ACHN (cell line): ENCODE measurements at places on chromosomes 4 and X.

GRCh38 chrX:39331082-39331704 is 529.9 kb downstream of the MID1IP1 start:
- DNase-seq, result no peak

DNA sequence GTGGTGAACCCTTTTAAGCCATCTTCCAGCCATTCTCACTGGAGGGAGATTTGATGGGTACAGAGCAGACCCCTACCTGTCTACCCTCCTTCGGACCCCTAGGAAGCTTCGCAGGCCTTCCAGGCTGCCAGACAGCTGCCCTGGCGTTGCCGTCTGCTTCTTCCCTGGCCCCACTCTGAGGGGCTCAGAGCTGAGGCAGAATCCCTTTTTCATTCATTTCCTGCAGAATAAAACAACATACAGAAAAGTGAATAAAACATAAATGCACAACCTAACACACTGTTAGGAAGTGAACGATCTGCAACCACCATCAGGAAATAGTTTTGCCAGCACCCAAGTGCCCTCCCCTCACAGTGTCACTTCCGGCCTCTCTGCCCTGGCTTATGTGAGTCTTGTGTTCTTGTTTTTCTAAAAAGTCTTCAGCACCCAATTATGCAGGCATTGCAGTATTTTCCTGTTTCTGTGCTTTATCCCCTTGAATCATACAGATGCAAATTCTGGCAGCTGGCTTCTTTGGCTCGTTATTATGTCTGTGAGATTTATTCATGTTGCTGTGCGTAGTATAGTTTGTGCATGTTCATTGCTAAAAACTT is 5.6 kb upstream of the ADD1 start:
- no peak for DNase-seq

GRCh38 chr4:112410364-112410763 is 105.6 kb downstream of the NEUROG2 start:
- no peak for DNase-seq

DNA sequence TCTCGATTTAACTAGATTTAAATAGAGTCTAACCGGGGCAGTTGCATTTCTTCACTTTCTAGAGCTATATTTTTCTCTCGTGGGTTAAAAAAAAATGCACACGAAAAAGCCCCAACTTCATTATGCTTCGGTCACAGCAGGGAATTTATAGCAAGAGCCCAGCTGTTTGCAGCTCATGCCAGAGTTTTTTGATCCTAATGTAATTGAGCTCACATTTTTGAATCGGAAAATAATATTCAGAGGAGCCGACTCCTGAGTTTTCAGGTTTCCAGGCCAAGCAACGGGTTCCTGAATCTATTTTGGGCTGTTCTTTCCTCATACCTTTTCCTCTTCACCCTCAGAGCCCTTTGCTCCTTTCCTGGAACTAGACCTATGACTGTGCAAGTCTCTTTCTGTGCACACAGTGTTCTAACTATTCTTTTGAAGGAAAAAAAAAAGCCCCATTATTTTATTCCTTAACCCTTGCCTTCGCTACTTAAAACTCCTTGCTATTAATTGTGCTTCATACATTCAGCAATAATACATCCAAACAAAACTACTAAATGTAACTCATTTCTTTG is 27.5 kb upstream of the ESX1 start:
- DNase-seq, result no peak

DNA sequence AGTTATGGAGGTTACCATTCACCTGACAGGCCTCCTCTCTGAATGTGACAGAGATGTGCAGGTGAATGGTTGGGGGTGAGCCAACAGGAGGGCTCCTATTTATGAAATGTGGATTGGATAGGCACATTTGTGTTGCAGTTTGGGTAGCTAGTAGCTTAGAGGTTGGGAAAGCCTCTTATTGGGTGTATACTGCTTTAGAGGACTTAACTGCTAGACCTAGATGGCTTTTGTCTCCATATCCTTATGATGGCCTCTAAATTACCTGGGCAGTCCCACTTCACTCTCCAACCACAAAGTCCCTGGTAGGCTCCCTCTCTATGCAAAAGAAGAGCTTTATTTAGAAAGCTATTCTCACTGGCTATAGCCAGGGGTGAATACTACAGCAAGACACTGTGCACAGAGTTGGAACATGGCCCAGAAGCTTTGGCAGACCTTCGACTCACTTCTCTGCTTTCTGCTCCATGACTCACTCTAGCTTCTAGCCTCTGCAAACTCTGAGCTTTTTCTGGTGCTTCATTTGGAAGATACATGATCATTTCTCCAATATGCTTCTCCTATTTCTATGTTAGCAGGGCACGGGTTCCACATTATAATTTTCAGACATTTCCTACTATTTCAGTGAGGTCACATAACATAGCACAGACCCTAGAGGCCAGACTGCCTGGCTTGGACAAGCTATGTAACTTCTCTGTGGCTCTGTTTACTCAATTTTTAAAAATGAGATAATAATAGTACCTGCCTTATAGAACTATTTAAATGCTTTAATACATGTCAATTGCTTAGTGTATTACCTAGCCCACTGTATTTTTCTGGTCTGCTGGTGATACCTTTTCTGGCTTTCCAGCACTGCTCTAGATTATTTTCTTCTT is 6.0 kb upstream of the VGLL1 start:
- DNase-seq, result peak; percentile 60

DNA sequence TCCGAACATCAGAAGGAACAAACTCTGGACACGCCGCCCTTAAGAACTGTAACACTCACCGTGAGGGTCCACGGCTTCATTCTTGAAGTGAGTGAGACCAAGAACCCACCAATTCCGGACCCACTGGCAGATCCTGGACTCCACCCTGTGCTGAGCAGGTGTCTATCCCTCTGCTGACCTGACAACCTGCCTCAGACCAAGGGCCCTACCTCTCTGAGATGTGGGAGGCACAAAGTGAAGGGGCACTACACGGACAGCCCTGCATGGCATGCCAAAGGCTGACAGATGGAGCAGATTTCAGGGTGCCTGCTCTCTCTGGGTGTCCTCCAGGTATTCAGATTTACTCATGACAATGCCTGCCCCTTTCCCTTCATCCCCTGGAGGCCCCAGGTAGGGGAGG is 14.0 kb upstream of the HSFX1 start:
- DNase-seq, result no peak

DNA sequence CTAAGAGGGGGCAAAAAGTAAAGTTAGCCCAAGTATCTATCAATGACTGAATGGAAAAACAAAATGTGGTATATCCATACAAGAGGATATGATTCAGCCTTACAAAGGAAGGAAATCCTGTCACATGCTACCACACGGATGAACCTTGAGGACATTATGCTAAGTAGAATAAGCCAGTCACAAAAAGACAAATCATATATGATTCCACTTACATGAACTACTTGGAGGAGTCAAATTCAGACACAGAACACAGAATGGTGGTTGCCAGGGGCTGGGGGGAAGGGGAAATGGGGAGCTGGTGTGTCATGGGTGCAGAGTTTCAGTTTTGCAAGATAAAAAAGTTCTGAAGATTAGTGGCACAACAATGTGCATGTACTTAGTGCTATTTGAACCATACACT is 101.8 kb downstream of the SH3KBP1 start:
- no peak for DNase-seq

GRCh38 chrX:22063284-22063683 is 31.2 kb downstream of the PHEX start:
- no peak for DNase-seq

DNA sequence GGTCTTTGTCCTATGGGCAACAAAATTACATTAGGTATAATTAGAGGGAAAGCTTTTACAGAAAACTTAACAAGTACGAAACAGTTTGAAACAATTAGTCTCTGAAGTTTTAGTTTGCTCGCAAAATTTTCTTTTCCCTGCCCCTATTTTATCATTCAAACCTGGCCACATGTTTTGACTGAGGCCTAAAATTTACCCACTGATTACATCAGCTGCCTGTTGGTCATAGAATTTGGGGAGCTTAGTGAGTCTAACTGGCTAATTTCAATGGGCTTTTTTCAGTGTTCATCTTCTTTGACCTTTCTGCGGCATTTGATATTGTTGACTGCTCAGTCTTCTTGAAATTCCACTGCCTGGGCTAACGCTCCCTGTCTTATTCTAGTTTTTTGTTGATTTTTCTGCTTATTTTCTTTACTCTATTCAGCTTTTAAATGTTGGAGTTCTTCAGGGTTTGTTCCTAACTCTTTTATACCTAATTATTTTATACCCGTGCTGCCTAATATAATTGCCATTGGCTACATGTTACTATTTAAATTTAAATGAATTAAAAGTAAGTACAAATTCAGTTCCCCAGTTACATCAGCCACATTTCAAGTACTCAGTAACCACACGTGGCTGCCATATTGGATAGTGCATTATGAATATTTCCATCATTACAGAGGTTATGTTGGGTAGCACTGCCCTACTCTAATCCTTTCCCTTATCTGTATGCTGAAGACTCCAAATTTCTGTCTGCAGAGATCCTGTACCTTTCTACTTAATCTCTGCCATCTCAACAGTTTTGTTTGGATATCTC is 87.5 kb downstream of the SNX25 start:
- DNase-seq, result no peak

DNA sequence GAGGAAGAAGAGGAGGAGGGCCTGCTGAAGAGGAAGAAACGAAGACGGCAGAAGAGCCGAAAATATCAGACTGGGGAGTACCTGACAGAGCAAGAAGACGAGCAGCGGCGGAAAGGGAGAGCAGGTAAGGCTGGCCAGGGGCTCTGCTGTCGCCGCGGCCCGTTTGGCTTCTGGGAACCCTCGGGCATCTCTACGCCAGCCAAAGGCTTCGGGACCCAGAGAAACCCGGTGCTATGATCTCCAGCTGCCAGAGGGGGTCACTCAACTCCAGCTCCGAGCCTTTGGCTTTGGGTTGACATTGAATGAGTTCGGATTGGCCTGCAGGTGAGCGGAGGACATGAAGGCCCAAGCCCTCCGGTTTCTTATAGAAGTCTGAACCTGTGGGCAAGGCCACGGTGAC is 42.8 kb downstream of the BCORL1 start:
- DNase-seq, result no peak

- no peak for DNase-seq
Observed at GRCh38 chr4:120078216-120078615, 11.6 kb upstream of the MAD2L1 start.

GRCh38 chr4:110487873-110488272 is 11.9 kb downstream of the ENPEP start:
- DNase-seq, result peak; percentile 13

DNA sequence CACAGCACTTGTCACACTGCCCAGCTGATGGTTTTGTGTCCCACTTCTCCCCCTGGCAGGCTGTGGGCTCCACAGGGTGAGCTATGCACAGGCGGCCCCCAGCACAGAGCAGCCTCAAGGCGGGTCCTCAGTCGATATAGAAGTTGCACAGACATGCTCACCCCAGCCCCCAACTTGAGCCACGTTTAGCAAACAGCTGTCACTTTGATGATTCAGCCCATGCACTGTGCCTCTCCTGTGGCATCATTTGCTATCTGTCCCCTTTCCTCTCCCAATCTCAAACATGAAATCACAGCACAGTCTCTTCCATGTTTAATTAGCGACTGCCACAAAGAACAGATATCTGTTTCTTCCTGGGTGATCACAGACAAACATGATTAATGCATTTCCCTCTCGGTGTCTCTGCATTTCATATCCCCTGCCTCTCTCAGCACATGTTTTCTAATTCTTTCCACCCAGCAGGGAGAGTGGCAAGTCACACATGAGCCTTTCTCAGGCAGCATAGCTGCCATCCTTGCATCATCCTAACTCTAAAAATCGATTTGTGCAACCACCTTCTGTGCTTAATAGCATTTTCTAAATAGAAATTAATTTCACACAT is 204.9 kb downstream of the EVC2 start:
- no peak for DNase-seq

DNA sequence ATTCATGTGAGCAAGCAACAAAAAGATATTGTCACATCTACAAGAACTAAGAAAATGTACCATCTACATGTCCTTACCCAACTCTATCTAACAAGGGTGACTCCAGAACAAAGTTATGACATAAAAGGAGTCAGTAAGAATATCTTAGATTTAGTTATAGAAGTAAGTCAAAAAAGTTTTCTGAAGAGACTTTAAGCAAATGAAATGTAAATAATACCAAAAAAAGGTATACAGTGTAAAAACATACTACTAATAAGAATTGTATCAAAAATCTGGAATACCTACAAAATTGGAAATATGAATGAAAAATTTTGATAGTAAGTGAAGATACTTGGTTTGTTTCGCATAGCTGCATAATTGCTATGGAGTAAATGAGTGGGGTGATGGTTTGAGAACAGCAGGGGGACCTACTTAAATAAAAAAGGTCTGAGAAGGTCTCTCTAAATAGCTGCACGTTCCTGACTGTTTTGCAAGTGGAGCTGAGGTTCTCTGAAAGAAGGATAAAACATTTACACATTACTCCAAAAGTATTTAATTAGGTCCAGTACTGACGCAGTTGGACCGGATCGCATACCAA is 51.0 kb upstream of the ENPP6 start:
- DNase-seq, result peak; percentile 6

DNA sequence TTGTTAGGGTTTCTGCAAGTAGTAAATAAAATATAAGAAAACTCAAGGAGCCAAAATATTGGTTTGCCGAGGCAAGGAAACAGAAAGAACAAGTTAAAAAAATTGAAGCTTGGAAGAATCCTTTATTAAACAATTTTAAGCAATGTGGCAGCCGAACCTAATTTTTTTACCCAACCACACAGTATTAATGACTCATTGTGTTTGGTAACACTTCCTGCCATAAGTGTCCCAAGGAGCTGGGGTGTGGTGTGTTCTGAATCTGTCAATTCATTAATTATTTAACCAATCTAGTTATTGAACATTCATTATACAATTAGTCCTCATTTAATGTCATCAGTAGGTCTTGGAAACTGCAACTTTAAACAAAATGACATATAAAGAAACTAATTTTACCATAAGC is 19.3 kb upstream of the CPE start:
- no peak for DNase-seq

GRCh38 chr4:114752391-114753165 is 154.0 kb downstream of the UGT8 start:
- DNase-seq, result no peak

DNA sequence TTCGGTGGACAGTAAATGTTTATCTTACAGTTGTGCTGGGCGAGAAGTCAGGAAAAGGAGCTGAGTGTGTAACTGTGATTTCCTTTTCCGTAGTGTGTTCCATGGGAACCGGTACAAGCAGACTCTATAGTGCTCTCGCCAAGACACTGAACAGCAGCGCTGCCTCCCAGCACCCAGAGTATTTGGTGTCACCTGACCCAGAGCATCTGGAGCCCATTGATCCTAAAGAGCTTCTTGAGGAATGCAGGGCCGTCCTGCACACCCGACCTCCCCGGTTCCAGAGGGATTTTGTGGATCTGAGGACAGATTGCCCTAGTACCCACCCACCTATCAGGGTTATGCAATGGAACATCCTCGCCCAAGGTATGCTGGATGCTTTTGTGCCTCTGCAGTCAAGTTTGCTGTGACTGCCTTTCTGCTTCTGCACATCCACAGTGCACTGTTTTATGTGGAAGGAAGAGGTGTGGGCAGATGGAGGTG is 27.4 kb downstream of the NOCT start:
- no peak for DNase-seq
